ENCODE measurements at places on chromosomes 11 and 22. TPM values are rescaled to one million over a fixed set of nuclear protein-coding genes. Genes with fewer than 3 reads are reported as not detected.

DNA sequence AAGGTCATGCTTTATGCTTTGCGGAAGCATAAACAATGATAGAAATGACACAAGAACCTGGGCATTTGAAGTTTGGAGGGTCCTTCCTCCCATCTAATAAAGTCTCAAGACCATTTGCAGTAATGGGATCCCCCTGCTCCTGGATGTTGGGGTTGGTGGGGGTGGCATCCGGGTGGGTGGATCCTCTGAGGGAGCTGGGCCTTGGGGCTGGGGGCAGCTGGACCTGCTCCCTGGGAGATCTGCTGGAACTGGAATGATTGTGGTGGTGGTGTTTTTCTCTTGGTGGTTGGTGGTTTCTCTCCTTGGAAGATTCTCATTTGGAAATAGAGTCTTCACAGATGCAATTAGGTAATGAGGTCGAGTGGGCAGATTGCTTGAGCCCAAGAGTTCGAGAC lies 2.2 kb upstream of the NAP1L4 start:
- no peak overlapping the region for H3K27ac ChIP-seq
- H3K4me1 ChIP-seq = peaks cover 11% of the 10 kb centered on the region
- H3K4me3 ChIP-seq = peak overlapping the region; percentile 3
- peaks cover 16% of the 10 kb centered on the region for H3K36me3 ChIP-seq
- no peaks in the 10 kb centered on the region for H3K27me3 ChIP-seq
- DNase-seq = no peak

DNA sequence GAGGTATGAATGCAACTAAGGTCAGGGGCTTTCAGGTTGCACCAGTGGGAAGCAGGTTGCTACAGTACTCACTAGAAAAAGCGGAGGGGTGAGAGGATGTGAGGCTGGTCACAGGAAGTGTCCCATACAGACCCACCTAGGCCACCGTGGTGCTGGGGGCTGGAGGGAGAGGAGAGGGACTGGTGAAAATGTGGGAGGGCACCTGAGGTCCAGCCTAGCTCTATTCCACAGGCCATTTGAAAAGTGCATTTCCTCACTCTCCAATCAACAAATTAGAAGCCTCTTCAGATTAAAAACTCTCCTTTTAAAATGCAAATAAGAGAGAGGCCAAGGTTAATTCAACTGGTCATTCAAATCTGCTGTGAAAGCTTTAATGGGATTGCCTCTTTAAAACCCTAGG lies 38.6 kb upstream of the NCAM1 start:
- H3K36me3 ChIP-seq = no peaks in the 10 kb centered on the region
- peaks cover 2% of the 10 kb centered on the region for H3K27me3 ChIP-seq
- no peak for DNase-seq
- no peak overlapping the region for H3K27ac ChIP-seq
- H3K4me3 ChIP-seq = no peak overlapping the region

GRCh38 chr11:123264431-123264780 lies 69.4 kb upstream of the CLMP start:
- no peak for DNase-seq
- H3K4me1 ChIP-seq = peaks cover 6% of the 10 kb centered on the region
- no peaks in the 10 kb centered on the region for H3K36me3 ChIP-seq
- peaks cover 12% of the 10 kb centered on the region for H3K27me3 ChIP-seq

DNA sequence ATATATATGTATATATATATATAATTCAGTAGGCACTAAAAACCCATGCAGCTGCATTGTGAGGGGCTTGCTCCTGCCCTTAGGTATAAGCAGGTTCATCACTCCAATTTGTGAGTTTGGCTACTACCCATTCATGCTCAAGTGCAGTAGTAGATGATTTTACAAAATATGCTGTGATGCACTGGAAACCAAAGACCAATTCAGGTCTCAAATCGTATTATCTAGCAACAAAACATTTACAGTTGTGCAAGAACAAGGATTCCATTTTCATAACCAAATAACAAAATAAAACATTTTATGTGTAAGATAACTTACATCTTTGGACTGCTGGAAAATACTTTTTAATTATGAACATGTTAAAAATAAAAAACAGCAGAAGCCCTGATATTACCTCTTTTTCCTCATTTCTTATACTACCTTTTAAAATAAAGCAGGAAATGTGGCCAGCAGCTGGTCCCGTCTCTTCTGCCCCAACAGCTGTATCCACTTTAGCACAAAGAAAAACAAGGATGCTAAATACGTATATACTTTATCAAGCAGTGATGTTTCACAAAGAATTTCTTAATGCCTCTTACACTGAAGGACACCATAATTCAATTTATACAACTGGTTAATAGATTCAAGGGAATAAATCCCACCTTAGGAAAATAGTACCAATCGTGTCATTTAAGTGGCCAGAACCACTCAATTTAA lies 2.8 kb downstream of the CREBZF start:
- H3K27ac ChIP-seq = peak overlapping the region; percentile 19
- no peak for DNase-seq
- H3K36me3 ChIP-seq = peaks cover 56% of the 10 kb centered on the region
- H3K4me1 ChIP-seq = peaks cover 44% of the 10 kb centered on the region

DNA sequence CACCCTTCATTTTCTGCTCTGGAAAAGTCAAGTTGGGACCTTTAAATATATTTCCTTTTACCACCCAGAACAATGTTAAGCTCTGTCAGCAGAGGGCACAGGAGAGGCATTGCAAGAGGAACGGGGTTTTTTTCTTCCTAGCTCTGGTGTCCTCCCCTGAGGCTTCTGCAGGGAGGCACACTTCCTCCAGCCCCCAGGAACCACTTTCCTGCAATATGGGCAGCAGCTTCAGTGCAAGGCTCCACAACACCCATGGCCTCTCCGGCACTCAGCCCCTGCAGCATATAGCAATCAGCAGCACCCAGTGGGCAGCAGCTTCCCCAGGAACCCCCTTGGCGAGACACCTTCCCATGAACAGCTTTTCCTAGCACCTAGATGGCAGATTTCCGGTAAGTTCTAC lies 101.4 kb downstream of the SYT9 start:
- H3K36me3 ChIP-seq = no peaks in the 10 kb centered on the region
- no peaks in the 10 kb centered on the region for H3K4me1 ChIP-seq
- peak; percentile 40 for DNase-seq
- peaks cover 8% of the 10 kb centered on the region for H3K27me3 ChIP-seq

GRCh38 chr11:60974726-60975125 lies 3.2 kb downstream of the CD6 start:
- no peaks in the 10 kb centered on the region for H3K27me3 ChIP-seq
- H3K27ac ChIP-seq = peak overlapping the region; percentile 98
- peak; percentile 67 for DNase-seq
- peak overlapping the region; percentile 87 for H3K4me3 ChIP-seq
- peaks cover 52% of the 10 kb centered on the region for H3K4me1 ChIP-seq

DNA sequence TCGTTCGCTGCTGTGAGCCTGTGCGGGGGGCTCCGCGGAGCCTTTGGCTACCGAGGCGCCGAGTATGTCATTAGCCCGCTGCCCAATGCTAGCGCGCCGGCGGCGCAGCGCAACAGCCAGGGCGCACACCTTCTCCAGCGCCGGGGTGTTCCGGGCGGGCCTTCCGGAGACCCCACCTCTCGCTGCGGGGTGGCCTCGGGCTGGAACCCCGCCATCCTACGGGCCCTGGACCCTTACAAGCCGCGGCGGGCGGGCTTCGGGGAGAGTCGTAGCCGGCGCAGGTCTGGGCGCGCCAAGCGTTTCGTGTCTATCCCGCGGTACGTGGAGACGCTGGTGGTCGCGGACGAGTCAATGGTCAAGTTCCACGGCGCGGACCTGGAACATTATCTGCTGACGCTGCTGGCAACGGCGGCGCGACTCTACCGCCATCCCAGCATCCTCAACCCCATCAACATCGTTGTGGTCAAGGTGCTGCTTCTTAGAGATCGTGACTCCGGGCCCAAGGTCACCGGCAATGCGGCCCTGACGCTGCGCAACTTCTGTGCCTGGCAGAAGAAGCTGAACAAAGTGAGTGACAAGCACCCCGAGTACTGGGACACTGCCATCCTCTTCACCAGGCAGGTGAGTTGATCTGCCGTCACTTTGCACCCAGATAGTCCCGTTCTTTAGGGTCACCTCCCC lies 1.0 kb downstream of the ADAMTS15 start:
- H3K4me1 ChIP-seq = peaks cover 9% of the 10 kb centered on the region
- no peak for DNase-seq
- H3K27ac ChIP-seq = no peak overlapping the region

The RAG2 gene
- total RNA-seq = not detected

The OR2AT4 gene
- not detected for total RNA-seq
